ENCODE measurements at places on chromosomes 5 and 9.

GRCh38 chr9:136295542-136296433 lies 8.1 kb downstream of the CCDC187 start:
- no peak for DNase-seq

DNA sequence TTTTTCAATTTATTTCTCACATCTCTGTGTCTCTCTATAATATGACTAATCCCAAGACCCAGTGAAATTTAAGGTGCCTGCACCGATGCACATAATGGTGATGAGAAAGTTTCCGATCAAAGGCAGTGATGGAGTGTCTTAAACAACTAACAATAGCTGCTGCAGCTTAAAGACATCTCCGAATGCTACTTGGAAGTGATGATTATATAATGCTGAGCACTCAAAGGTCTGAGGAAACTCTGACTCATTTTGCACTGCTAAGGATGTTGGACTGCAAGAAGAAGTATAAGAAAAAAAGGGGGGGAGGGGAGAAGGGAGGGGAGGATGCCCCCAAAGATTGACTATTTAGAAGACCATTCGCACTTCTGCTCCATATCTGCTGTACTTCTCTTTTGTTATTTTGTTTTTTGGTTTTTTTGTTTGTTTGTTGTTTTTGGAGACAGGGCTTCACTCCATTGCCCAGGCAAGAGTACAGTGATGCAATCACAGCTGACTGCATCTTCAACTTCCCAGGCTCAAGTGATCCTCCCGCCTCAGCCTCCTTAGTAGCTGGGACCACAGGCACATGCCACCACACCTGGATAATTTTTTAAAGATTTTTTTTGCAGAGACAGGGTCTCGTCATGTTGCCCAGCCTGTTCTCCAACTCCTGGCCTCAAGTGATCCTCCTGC lies 192.2 kb downstream of the HSD17B3 start:
- peak; percentile 9 for DNase-seq

GRCh38 chr9:13596383-13596970 lies 317.0 kb upstream of the MPDZ start:
- no peak for DNase-seq

GRCh38 chr5:99926463-99926862 lies 608.7 kb upstream of the FAM174A start:
- DNase-seq: no peak

- DNase-seq: no peak
Observed at GRCh38 chr5:58016877-58017276, 443.0 kb downstream of the PLK2 start.

DNA sequence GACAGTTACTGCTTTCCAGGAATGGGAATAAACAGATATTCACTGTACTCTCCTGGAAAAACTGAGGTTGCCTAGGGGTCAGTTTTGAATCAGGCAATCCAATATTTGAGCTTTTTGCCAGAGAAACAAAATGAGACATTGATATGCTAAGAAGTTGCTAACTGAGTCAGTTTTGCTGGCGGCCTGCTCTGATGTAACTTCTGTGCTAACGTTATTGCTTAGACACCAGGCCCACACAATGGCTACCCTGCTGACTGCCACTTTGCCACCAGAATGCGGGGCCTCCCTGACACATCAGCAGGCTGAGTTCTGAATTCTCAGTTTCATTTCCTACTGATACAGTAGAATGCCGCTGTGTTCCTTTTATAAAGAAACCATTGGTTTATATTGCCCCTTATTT lies 18.2 kb upstream of the ZNF618 start:
- no peak for DNase-seq

DNA sequence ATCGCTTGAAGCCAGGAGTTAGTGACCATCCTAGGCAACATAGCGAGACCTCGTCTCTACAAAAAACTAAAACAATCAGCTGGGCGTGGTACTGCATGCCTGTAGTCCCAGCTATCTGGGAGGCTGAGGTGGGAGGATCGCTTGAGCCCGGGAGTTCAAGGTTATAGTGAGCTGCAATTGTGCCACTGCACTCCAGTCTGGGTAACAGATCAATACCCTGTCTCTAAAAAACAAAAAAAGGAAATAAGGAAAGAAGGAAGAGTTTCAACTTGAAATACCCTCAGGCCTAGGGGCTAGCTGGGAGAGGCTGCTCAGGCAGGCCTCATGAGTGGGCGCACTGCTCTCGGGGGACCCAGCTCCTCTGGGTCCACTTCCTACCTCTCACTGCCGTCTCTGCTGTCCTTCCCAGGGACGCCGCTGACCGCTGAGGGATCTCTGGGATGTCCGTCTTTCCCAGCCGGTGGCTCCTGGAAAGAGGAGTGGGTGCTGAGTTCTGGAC lies 56.4 kb downstream of the PRRT1B start:
- no peak for DNase-seq

DNA sequence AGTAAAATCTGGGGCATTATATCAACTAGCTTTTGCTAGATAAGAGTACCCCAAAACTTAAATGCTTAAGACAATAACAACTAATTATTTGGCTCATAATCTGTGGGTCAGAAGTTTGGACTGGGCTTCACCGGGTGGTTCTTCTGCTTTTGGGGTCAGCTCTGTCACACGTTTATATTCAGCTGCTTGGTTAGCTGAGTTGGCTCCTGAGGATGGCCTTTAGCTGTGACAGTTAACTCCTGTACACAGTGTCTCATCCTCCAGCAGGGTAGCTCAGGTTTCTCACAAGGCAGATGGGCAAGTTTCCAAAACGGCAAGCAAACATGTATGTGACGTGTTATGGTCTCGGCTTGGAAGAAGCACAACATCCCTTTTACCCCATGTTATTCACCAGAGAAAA lies 488.2 kb downstream of the TLE4 start:
- DNase-seq: no peak

- DNase-seq: peak; percentile 74
Observed at GRCh38 chr5:138468966-138469539, 3.8 kb downstream of the EGR1 start.

DNA sequence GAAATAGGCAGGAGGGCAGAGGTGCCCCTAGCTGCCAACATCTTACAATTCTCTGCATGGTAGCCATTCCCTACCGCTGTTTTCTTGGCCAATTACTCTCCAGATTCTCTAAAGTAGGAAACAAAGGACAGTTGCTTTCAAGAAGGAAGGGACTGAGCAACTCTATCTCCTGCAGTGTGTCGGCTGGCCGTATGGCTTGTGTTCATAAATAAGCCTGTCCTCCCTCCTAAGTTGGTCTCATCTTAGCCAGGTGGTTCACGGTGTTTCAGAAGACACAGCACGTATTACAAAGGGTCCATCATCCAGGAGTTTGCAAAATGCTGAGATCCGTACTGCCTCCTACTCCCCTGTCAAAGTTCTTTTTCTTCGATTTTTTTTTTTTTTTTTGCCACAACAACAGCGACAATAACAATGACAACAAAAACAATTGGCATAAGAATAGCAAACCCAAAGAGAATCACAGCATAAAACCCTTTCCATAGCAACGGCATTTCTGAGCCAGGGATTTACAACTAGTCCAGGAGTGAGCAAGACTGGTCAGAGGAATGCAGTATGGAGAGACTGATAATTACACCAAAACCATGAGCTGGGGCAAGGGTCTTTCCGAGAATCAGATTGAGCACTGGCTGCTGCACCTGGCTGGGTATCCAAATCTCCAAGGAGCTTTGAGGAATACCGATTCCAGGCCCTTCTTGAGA lies 212.8 kb downstream of the SLIT3 start:
- no peak for DNase-seq

DNA sequence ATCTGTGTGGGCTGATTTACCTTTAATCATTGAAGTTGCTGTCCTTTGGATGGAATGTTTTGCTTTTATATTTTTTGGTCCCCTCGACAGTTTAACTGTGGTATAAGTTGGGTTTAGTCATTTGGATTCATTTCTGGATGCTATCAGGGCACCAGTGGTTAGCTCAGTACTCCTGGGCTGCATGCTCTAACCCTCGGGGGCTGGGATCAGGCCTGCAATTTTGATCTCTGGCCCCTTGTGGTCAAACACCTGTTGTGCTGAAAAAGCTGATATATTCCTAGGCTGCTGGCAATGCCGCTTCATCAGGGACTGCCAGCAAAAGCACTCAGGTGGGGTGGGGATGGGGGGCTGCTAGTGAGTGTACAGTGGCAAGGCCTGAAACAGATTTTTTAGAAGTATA lies 440.4 kb upstream of the RIOK2 start:
- no peak for DNase-seq

DNA sequence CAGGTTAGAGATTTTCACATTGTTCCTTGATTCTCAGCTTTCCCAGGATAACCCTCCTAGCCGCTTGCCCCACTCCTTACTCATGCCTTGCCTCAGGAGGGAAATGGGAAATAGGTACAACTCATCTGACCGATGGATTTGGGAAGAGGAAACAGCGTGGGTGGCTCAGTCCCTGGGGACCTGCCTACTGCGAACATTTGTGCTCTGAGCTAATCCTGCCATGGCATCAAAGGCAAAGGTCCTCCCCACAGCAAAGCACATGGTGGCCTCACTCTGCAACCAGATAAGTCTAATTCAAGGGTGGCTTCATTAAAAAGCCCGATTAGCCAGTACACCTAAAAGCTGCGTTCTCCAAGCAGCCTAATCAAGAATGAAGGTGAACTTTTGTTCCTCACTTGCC lies 82.4 kb upstream of the ADRA1B start:
- no peak for DNase-seq

GRCh38 chr9:15873573-15874177 lies 320.8 kb downstream of the CCDC171 start:
- DNase-seq: peak; percentile 66

- DNase-seq: no peak
Observed at GRCh38 chr9:13731637-13732036, 452.1 kb upstream of the MPDZ start.

GRCh38 chr5:74233571-74233970 lies 407.0 kb downstream of the ENC1 start:
- peak; percentile 68 for DNase-seq

GRCh38 chr5:116377276-116378006 lies 197.2 kb downstream of the SEMA6A start:
- DNase-seq: no peak

DNA sequence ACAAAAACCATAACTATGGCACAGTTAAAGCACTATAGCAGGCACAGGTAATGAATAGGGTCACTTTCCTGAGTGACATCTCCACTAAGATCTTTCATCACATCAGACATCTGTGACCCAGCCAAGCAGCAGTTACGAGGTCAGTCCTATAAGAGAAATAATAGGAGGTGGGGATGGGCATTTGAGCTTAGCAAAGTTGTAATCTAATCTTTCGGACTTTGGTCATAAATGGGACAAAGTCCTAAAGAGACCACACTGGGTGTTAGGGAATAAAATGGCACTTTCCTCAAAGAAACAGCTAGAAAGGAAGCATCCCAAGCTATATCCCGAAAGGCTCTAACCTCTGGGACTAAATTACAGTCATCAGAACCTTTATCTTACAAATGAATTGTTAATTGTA lies 432.2 kb downstream of the PIK3R1 start:
- no peak for DNase-seq

DNA sequence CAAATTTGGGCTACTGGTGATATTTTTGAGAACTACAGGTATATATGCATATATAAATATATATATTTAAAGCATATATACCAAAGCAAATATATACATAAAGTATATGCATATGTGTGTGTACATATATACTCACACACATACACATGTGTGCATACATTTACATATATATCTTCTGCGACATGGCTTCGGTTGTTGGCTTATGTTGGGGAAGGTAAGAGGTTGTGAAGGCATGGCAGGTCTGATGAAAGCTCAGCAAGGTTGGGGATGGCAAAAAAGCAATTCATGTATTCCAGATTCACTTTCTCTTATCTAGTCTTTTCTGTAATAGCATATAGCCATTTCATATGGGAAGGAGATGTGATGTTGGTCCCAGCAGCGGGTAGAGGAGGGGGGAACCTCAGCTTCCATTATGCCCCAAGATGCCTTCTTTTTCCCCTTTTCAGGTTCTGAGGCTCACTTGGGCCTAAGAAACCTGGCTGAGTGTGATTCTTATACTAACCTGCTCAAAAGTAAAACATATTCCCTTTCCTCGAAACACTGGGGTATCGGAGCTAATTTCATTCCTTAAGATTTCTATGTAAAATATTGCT lies 201.7 kb downstream of the MEF2C start:
- no peak for DNase-seq

DNA sequence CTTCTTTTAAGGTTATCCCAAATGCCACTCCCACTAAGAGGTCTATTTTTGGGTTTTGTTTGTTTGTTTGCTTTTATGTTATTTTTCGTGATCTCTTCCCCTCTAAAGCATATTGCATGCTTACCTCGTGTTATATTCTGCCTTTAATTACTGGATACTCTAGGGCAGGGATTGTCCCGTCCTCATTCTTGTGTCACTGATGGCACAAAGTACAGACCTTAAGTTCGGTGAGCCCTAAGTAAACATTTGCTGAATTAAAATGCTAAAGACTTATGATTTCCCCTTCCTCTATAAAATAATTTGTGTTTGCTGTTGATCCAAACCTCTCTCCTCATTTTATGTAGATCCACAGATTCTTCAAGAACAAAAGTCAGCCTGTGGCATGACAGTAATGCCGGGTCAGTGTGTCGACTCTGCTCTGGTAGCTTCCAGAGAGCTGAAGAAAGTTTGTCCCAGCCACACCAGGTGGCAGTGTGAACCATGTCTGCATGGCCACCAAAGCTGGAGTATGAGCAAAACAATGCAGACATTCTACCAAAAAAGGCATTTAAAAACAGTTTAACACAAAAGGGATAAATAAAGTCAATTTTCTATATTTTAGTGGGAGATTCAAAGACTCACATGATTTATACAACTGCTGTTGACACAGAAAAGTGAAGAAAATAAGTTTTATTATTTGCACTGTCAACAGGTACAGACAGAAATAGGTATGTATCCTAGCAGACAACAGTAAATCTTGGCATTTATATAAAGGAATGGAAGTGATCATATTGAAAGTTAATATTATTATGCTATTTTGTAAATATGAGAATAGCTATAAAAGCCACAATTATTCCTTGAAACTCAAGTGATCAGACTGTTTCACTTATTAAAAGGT lies 17.9 kb upstream of the POC5 start:
- DNase-seq: peak; percentile 3

DNA sequence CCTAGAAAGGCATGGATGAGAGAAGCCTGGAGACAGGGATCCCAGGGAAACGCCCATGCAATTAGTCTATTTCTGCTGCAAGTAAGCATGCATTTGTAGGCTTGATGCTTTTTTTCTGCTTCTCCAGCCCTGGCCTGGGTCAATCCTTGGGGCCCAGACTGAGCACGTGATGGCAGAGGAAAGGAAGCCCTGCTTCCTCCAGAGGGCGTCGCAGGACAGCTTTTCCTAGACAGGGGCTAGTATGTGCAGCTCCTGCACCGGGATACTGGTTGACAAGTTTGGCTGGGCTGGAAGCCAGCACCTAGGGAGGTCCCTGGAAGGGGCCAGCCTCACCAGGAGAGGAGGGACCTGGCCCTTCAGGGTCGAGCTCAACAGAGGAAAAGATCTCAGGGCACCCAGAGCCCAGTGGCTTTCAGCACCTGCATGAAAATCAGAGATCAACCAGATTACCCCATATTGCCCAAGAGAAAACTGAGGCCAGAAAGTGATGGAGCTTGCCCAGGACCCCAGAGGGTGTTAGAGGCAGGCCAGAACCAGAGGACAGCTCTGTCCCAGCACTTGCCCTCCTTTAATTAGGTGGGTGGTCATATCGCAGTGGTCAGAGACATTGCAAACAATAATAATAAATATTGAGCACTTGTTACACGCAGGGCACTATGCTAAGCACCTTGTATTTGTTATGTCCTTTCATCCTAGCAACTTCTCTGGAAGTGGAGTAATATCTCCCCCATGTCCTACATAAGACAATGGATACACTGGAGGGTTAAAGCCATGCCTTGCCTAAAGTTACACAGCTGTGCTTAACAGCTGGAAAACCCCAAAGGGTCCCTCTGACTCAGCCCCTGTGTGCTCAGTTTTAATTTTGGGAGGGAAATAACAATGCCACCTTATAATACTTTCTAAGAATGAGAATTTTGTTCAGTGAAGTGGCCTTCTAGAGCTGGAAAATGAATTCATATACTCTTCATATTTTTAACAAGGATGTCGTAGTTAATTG lies 67.1 kb downstream of the KLF4 start:
- DNase-seq: peak; percentile 65
